ENCODE measurements at places on chromosomes 12 and 14.

GRCh38 chr12:105469701-105470100, 139.2 kb downstream of the C12orf75 start:
- DNase-seq = no peak

DNA sequence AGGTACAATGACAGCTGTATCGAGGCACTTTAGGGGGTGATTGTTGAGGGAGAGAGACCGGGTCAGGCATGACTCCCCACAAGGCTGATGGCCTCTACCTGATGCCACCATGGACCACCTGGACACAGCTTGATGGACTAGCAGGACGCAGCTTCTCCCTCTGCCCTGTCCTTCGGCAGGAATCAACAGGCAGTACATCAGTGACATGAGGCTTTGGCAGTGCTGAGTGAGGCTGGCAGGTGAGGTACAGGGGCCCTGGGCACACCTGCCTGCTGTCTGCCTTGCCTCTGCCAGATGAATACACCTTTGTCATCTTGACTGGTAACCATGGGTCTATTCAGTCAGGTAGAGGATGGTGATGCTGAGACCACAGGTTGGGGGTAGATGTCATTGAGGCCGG, 25.3 kb upstream of the ESRRB start:
- no peak for DNase-seq

DNA sequence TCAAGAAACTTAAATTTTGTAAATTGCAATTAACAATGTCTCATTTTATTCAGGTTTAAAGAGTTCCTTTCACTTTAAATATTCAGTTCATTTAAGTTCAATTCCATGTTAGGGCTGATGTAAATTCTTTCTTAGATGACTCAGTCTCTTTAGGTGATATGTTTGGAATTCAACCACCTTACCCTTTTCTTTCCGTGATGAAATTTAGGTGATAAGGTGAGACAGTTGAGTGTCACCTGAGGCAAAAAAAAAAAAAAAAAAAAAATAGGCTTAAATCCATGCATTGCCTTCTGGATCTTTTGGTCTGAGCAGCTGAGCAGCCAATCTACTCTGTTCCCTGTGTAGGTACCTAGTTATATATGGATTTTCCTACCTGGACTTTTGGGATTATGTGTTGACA, 299.5 kb downstream of the DAD1 start:
- DNase-seq = no peak

DNA sequence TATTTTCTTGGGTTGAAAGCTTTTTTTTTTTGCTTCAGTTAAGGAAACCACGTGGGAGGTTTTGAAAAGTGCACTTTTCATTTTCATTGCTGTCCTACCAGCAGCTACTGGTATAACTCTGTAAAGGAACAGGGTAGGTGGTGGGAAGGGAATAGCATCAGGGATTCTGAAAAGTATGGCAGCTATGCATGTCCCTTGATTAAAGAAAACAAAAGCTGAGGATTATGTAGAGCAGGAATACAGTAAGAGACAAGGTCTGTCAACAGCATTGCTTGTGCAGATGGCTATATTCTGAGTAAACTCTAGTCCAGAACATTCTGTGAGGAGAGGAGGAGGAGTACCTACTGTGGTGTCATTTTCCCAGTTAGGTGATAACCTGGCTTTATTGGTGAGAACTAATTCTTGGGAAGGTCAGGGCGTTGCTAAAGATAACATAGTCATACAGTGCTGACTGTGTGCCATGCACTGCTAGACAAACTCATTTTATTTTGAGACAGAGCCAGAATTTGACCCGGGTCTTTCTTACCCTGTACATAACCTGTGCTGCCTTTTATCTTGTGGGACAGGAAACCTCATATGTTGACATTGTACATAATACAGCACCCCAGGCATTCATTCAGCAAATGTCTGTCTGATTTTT, 80.3 kb upstream of the TRAF3 start:
- DNase-seq = no peak

DNA sequence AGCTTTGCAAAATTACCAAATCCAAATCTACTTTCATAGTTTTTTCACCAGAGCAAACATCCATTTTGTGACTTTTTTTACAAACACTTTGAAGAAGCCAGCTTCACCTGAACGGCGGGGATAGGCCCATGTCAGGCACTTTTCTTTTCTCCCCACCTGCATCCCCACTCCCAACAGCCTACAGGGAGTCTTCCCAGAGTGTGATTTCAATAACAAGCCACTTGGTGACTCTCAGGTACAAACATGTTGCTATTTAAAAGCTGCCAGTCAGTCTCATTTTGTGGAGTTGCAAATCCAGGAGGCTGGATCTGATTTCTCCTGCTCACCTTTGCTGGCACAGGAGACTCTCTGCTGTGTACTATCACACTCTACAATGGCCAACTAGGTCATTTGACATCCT, 285.5 kb downstream of the KCNH5 start:
- DNase-seq = no peak

DNA sequence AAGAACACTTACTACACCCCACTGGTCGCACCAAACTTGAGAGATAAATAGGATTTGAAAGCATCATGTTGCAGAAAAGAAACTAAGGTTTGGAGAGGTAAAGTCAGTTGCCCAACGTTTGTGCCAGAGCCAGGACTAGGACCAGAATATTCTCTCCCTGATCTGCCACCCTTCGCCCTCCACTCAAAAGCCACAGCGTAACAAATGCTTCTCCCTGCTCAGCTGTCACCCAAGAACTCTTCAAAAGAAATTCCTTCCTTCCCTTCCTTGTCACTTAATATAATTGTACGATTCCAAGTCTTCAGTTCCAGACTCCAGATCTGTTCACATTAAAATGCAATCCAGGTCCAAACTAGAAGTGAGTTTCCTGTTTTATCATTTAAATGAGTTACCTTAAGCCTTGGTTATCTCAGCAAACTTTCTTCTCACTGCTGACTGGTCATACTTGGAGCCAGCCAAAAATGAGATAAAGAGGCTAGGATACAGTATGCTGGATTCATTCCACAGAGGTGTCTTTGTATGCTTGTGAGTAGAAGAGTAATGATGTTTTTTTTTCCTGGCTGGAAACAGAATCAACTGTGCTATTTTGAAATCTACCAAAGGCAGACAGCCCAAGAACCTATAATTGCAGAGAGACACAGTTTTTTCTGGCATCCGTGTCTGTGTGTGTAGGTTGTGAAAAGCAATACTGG, 12.8 kb upstream of the PPFIBP1 start:
- DNase-seq = no peak

DNA sequence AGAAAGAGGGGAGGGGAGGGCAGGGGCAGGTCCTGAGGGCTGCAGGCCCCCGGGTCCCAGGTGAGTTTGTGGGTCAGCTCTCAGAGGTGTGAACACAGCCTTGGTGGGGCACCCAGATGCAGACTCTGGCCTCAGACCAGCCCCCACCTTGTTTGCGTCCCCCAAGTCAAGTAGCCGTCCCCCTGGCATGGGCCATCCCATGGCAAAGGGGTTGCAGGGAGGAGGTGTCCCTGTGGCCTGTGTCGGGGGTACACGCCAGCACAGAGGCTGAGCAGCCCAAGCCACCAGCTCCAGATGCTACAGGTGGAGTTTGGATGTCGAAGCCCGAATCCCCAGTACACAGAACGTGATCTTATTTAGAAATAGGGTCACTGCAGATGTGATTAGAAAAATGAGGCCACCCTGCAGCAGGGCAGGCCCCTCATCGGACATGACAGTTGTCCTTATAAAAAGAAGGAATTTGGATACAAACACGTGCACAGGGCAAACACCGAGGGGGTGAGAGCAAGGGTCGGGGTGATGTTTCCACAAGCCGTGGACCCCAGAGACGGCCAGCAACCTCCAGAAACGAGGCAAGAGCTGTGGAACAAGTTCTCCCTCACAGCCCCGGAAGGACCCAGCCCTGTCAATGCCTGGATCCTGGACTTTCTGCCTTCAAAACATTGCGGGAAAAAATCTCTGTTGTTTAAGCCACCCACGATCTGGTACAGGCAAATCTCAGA, 141.2 kb upstream of the C14orf180 start:
- no peak for DNase-seq

- DNase-seq = no peak
Observed at GRCh38 chr14:74507085-74507484, 13.5 kb downstream of the ISCA2 start.

DNA sequence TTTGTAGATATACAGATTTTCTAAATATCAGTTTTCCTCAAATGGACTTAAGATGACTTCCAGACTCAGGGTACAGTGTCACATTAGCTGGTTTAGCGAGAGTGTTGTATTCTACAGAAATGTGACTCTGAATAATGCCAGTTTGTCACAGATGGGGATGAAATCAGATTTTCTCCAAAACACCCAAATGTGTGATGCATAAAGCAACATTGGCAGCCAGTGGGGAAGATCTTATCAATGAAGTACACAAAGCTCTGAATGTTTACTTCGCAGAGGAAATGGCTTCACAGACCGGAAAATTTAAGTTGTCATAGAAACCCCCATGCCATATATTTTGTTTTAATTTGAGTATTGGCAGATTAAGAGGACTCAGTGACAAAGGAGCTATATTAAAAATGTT, 29.9 kb downstream of the ANO4 start:
- DNase-seq = no peak

- peak; percentile 95 for DNase-seq
Observed at GRCh38 chr14:69767369-69767999, 542 bp downstream of the SRSF5 start.

DNA sequence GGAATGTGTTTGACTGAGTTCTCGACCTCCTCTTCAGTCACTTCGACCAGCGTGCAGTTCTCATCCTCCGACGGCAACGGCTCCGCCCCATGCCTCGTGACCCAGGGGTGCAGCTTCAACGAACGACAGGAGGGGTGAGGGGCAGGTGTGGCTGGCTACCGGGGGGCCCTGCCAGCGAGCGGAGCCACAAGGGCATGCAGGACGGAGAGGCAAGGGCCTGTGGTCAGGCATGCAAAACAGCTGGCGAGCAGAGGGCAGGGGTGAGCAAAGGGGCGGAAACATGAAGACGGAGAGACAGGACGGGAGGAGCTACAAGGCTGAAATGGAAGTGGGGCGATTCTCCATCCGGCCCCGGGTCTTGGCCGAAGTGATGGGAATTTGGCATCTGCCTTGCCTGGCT, 38.7 kb downstream of the P2RX4 start:
- DNase-seq = no peak

GRCh38 chr12:12338527-12339168, 11.4 kb downstream of the MANSC1 start:
- no peak for DNase-seq

DNA sequence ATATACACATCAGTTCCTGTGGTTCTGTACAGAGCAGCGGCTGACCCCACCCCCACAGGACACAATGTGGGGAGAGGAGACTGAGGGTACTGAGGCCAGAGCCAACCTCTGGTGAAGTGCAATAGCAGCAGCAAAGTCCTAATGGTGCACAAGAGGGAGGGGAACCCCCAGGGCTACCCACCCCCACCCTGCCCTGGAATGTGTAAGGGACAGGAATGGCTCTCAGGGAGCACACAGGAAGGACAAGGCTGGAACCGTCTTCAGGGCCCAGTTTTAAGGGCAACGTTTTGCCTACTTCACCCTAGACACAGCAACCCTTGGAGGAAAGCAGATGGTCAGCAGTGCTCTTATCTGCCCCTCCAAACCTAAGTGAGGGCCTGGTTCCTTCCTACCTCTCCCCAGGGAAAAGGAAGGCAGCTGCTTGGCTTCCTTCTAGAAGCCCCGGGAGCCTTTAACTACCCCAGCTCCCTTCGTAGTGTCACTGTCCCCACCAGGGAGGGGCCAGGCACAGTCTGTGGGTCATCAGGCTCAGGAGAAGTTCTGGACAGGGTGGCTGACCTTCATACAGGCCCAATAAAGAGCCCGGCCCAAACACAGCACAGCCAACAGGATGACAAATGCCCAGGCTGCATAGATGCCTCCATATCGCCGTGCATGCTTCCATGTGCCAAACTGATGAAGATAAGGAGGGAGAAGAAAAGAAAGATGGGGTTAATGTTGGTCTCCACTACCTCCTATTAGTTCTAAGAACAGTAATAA, 3.0 kb downstream of the PIP4P1 start:
- DNase-seq = no peak

DNA sequence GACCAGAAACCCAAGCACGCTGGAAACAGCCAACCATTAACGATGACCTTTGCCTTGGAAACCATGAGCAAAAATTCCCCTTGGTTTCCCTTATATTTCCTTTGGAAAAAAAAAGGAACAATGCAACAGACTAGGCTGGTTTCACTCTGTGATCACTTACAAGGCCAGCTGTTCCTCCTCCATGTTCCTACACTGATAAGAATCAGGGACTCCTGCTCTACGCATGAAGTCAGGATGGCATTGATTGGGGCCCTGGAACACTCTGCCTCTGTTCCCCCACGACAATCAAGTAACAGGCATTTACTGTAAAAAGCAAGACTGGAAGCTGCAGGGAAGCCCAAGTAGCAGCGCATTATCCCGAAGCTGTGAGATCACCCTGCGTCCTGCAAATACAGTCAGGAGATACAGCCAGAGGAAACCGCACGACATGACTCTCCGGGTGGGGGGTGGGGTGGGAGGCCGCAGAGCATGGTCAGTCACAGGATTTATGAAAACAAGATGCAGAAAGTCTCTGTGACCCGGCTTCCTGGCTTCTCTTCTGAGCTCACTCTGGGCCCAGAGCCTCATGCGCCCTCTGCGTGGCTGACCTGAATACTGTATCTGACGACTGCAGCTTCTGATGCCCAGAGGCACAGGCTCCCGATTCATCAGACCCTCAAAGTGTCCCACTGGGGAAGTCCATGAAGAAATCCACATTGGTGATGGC, 31.1 kb downstream of the SSH1 start:
- no peak for DNase-seq

DNA sequence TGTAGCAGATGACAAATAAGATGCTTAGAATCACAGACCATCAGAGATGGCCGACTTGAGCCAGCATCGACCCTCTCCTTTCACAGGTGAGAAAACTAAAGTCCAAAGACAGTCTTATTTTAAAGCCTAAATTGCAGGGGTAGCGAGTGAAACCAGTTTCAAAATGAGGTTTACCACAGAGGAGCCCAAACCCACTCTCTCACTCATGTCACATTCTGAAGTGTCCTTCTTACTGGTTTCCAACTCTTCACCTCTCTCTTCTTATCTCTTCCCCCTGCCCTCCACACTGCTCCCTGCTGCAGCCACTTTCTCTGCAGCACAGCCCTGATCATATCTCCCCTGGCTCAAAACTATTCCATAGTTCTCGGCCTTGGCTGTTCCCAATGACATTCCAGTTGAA, 57.0 kb upstream of the NID2 start:
- no peak for DNase-seq

GRCh38 chr12:67525617-67525884, 123.0 kb upstream of the DYRK2 start:
- no peak for DNase-seq

GRCh38 chr12:52666471-52666870, 13.7 kb downstream of the KRT1 start:
- DNase-seq = no peak

- DNase-seq = no peak
Observed at GRCh38 chr14:55133416-55133815, 4.4 kb downstream of the LGALS3 start.

Measured in activated naive CD4-positive, alpha-beta T cell treated with Interleukin-2 at 50 U/mL for 16 hours (primary cell).